NCI-H510A treated with DMSO at 0.1 percent for 48 hours (cell line): ENCODE measurements at places on chromosomes 2 and 18.

GRCh38 chr2:204005940-204006721 lies 69.6 kb downstream of the ICOS start:
- DNase-seq: no peak

DNA sequence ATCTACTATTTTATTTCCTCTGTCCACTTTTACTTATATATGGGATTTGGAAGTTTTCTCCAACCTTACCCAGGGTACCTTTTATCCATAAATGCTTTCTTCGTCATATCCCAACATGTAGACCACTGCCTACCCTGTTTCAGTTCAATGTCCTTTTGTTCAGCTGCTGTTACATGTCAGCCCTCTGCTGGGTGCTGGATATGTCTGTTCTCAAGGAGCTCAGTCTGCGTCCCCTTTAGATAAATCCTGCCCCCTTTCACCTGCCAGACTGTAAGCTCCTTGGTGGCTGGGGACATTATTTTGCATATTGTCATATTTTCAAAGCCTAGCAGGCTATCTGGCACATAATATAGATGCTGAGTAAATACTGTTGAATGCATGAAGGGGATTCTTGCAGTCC lies 53.2 kb downstream of the NEMP2 start:
- no peak for DNase-seq

GRCh38 chr18:44679914-44680272 lies 795 bp upstream of the SETBP1 start:
- DNase-seq: peak; percentile 27

- DNase-seq: no peak
These were observed 231.2 kb upstream of the RAB6C start for GRCh38 chr2:129748250-129748649.

DNA sequence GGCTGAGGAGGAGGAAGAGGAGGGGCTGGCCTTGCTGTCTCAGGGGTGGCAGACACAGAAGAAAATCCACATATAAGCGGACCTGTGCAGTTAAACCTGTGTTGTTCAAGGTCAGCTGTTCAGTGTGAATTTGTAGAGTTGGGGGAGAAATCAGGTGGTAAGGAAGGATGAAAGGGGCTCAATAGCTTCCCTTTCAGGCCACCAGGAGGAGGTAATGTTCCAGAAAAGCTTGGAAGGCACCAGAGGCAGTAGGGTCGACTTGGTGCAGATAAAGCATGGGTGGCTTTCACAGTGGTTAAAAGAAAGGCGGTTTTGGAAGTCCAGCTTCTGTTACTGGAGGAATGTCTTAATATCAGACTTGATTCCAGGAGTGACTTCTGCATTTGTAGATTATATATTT lies 167.4 kb downstream of the THSD7B start:
- peak; percentile 7 for DNase-seq

DNA sequence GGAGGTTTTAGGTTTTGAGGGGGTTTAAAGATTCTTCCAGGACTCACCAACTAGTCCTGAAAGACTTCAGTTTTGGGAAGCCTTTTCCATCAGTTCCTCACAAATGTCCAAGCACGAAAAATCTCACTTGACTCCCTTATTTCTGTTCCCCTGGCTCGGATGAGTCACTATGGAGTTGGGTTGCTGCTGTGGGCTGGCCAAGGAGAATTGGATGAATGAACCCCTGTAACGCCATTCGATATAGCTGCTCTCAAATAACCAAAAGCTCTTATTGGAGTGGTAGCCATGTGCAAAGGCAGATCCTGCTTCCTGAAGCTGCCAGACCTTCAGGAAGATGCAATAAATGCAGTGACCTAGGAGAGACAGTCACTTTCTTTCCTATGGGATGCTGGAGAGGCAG lies 417.0 kb downstream of the ZNF521 start:
- no peak for DNase-seq
